Stimulated activated CD4-positive, alpha-beta T cell treated with anti-CD3 and anti-CD28 coated beads, TNF-alpha, amount 100 ng/mL, for 1 hour (primary cell): ENCODE measurements at places on chromosomes 1 and 21.

- DNase-seq, result no peak
These were observed 17.8 kb downstream of the GBP6 start for GRCh38 chr1:89381618-89382017.

DNA sequence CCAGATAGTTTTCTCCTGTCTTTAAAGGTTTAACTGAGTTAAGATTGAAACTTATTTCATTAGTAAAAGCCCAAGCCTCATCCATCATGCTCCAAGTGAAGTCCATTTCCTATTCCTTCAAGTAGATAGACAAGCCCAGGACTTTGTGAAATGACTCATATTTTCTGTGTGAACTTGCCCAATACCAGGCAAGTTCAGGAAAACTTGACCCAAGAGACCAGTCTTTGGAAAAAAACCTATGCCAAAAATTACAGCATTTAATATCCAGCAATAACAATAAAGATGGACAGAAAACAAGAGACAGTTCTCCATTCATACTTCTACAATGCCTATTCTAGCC, 405 bp upstream of the RAB29 start:
- no peak for DNase-seq

DNA sequence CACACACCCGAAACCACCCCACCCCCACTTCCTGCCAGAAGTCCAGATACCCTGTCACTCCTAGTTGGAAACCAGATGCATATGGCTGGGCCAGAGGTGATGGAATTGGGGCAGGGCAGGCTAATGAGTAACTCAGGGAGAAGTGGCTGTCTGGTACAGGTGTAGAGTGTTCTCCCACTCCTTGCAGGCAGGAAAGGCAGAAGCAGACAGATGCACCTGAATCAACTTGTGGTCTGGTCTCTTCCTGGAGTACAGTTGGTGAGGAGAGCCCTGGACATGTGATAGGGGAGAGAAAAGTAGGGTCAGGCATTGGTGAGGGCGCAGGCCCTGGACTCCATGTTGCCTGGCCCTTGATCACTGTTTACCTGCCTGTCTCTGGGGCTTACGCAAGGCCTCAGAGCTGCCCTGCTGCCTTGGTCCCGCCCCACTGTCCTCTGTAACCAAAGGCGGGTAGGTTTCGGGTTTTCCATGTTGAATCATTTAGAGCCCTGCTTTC, 2.5 kb downstream of the CGN start:
- DNase-seq, result no peak

- no peak for DNase-seq
These were observed 40.1 kb upstream of the LRRC8D start for GRCh38 chr1:89780721-89781120.

DNA sequence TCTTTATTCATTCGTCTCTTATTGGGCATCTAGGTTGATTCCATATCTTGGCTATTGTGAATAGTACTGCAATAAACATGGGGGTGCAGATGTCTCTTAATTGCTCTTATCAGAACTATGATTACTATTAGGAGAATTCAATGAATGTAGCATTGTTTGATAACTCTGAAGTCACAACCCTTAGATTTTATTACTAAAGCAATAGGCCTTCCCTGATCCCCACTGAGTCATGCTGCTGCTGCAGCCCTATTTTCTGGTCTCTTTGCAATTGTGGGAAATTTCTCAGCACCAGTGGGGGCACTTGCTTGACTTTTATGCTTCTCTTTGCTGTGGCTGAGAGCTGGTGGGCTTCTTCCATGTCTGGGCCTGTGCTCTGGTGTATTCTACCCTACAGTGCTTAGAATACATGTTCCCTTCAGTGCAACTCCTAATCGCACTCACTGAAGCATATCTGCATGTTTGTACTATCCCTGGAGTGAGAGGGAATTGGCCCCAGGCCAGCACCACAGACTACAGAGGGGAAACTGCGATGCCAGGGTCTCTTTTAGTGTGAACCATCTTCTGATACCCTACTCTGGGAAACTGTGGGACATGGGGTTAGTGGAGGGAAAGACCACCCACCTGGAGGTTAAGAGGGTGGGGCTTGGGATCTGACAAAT, 52.2 kb upstream of the ROR1 start:
- no peak for DNase-seq

- DNase-seq, result no peak
These were observed 61.0 kb downstream of the TOR3A start for GRCh38 chr1:179142889-179143299.

DNA sequence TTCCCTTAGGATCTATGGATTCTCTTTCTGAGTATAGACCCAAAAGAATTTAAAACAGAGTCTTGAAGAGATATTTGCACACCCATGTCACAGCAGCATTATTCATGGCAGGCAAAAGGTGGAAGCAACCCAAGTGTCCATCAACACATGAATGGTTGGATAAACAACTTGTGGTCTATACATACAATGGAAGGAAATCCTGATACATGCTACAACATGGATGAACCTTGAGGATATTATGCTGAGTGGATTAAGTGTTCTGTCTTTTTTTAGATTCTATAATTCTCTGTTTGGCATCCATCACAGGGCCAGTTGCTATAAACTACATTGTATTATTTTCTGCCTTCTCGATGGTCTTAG, 39.8 kb downstream of the PTPN14 start:
- no peak for DNase-seq
